ENCODE measurements at places on chromosomes 12 and 14. TPM values are rescaled to one million over a fixed set of nuclear protein-coding genes. Genes with fewer than 3 reads are reported as not detected.

- DNase-seq, result no peak
These were observed 226.2 kb upstream of the CRY1 start for GRCh38 chr12:107319533-107320032.

DNA sequence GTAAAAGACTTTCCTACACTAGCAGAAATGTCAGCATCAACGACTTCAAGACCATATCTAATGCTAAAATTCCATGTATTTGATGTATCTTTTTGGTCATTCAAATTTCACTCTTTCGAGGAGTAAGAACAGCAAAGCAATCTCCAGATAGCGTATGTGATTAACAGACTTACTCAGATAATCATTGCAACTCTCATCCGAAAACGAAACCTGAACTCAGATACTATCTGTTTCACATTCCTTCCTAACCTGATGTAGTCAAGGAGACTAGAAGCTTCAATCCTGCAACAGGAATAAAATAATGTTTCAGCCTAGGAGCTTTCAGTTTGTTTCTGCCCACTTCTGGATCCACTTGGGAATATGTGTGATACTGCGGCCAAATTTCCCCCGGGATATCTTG lies 286.3 kb downstream of the NUAK1 start:
- DNase-seq, result no peak

DNA sequence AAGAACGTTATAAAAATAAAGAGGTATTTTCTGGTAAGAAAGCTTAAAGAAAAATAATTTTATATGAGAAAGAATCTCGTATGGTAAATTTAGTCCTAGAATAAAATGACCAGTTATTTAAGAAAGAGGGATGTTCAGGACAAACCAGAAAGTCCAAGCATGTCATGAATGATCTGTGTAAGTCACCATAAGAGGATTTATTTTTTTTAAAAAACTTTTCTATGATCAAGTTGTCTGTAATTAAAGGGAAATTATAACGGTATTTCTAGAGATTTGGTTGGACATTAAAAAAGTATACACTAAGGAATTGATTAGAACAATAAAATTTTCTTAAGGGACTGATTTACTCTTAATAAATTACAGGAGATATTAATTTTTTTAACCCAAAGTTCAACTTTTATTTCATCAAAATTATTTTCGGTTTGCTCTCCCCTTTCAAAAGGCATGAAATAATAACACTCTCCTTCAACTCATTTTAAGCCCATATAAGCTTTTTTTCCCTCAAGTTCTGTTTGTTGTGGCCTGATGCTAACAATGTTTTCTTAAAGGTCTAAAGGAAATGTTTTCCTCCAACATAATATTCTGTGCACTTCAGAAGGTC lies 49.9 kb upstream of the CPSF6 start:
- DNase-seq, result no peak

GRCh38 chr14:64681796-64682710 lies 22.2 kb upstream of the PLEKHG3 start:
- DNase-seq, result no peak

DNA sequence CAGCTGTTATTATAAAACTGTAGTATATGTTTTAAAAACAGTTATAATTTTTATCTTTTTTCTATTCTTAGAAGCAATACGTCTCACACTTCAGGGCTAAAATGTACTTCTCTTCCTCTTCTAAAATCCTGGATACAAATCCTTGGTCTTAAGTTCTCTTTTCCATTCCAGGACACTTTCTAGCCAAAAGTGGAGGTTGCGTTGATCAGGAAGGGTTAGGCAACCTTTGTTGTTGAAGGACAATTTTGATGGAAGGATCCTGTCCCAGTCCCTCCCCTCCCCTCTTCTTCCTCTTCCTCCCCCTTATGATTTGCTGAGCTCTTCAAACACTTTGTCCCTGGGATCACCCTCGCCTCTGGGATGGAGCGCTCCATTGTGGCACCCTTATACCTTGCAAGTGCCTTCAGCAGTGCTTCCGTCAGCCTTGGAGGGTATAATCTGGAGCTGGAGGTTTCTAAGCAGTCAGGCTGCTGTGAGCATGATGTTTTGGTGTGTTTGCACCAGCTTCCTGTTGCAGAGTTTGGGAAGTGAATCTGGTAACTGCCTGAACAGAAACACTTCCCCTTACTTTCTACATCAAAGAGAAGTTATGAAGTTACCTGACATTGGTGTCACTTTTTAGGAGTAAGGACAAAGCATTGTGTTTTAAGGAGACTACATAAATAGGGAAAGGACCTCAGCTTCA lies 87.4 kb upstream of the SLC38A2 start:
- DNase-seq, result no peak

GRCh38 chr14:65239143-65239937 lies 137.0 kb upstream of the MAX start:
- DNase-seq, result no peak

- no peak for DNase-seq
These were observed 12.9 kb downstream of the OTUB2 start for GRCh38 chr14:94038921-94039629.

GRCh38 chr12:117919479-117919878 lies 49.3 kb downstream of the KSR2 start:
- no peak for DNase-seq

- DNase-seq, result no peak
These were observed 35.1 kb upstream of the OTOGL start for GRCh38 chr12:80064269-80064668.

DNA sequence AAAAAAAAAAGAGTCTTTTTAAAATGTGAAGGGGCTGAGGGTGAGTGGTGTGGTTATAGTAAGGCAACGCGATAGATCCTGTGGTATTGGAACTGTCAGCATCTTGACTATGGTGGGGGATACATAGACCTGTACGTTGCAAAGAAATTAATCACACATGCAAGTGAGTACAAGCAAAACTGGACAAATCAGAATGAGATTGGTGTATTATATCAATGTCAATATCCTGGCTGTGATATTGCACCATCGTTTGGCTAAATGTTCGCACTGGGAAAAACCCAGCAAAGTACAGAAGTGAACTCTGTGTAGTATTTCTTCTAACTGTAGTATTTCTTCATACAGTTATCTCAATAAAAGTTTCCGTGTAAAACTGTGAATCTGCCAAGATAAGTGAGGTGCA lies 67.9 kb downstream of the GCH1 start:
- DNase-seq, result no peak

- DNase-seq, result no peak
These were observed 109.3 kb downstream of the ETV6 start for GRCh38 chr12:11758510-11759493.

GRCh38 chr14:72401632-72402376 lies 469.6 kb downstream of the RGS6 start:
- DNase-seq, result no peak

DNA sequence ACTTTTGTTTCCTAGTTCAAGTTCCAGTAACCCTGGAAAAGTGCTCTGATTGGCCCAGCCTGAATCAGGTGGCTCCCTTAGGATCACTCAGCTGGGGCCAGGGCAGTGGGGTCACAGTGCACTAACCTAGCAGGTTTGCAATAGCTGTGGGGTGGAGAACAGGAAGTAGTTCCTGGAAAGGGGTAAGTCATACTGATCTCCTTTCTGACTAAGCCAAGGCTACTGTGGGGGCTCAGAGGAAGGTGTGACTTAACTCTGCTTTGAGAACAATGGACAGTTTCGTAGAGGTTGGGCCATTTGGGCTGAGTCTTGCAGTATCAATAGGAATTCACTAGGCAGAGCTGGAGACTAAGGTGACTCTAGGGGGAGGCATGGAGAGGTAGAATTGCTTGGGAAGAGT lies 89.4 kb downstream of the KIF26A start:
- DNase-seq, result no peak

- no peak for DNase-seq
These were observed 16.8 kb upstream of the ANKRD33 start for GRCh38 chr12:51871126-51871525.

- no peak for DNase-seq
These were observed 318.6 kb downstream of the ITPR2 start for GRCh38 chr12:26514364-26514763.

- DNase-seq, result no peak
These were observed 27.2 kb downstream of the VCPKMT start for GRCh38 chr14:50089208-50089607.

GRCh38 chr12:49555631-49556390 lies 12.1 kb downstream of the MCRS1 start:
- no peak for DNase-seq

DNA sequence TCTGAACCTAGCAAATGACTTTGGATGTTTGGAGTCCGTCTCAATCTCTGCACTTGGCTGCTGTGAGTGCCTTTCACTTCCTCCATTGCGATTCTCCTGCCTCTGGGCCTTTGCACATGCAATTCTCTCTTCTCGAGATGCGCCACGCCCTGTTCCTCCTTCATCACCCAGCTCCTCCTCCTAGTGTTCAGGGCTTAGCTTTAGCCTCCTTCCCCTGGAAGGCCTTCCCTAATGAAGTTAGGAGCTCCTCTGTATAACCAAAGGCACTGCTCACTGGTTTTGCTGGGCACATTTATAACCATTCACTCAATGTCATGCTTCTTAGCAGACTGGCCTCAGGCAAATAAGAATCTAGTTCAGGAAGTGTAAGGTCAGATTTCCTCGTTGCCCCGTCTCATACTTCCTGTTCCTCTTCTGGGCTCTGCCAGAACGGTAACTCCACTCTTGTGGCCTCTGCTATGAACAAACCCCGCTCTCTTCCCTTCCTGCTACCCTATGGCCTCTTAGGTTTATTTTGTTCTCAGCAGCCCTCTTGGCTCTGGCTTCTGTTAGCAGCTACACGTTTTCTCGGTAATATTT lies 171.4 kb downstream of the CRADD start:
- no peak for DNase-seq

- DNase-seq, result no peak
These were observed 58.6 kb downstream of the ACSS3 start for GRCh38 chr12:81136519-81136918.

GRCh38 chr12:89288959-89289358 lies 63.3 kb downstream of the DUSP6 start:
- DNase-seq, result no peak

DNA sequence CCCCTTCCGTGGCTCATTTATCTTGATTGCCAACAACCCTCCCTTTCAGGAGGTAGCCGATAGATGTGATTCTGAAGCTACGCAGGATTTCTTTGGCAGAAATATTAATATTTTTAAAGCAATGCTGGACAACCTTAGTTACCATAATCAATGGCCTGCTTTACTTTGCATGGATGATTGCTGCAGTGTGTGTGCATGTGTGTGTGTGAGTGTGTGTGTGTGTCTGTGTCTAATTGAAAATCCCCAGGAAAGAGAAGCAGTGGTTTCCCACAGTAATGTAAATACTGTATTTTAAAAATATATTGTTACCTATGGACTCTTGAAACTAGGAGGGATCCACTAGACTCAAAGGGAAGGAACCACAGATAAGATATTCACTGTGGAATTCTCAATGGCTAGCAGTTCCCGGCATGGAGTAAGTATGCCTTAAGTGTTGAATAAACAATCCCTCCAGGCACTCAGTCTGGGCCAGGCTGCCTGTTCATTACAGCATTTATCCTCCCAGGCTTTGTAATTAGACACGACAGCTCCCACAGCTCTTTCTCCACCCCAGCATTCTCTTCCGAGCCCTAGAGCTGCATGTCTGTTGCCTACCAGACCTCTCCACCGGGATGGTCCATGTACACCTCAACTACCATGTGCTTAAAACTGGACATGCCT lies 22.5 kb upstream of the C14orf132 start:
- DNase-seq, result no peak

- no peak for DNase-seq
These were observed 12.6 kb upstream of the B4GALNT3 start for GRCh38 chr12:447141-447540.

- DNase-seq, result no peak
These were observed 108.8 kb downstream of the PRKCH start for GRCh38 chr14:61430066-61430757.

DNA sequence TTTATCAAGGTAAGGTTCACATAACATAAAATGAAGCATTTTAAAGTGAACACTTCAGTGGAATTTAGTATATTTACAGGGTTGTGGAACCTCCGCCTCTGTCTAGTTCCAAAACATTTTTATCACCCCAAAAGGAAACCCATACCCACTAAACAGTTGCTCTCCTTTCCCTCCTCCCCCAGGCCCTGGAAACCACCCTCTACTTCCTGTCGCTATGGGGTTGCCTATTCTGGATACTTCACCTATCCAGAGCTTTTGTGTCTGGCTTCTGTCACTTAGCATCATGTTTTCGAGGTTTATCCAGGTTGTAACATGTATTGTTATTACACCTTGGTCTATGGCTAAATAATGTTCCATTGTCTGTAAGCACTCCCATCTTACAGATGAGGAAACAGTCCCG lies 27.7 kb upstream of the ZFP36L1 start:
- DNase-seq, result no peak

DNA sequence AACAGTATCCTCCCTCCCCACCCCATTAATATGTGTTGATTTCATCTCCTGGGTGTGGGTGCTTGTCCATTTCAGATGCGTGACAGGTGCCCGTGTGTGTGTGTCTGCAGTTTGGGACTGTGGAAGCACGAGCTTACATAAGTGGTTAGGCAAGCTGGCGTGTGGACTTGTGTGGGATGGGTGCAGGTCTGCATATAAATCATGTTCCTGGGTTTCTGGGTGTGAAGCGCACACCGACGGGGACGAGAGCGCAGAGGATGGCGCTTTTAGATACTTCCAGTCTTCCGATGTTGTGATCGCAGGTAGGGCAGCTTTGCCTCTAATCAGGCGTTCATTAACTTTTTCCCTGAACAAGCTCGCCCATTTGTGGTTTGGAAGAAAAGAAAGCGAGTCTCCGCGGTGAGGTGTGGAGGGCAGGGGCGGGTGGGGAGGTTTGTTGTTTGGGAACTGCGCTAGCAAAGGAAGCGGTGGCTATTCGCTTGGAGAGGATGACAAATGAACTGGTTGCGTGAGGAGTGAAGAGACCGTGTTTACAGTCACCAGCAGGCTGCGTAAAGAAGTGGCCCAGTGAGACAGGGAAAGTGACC lies 865 bp downstream of the RGS6 start:
- peak; percentile 45 for DNase-seq

- peak; percentile 5 for DNase-seq
These were observed 88.4 kb downstream of the TMCC3 start for GRCh38 chr12:94561943-94562411.

Gene SMIM41
- 0.50 TPM for total RNA-seq

Gene DTD2
- 13.1 TPM for total RNA-seq

Gene NEUROD4
- total RNA-seq, result not detected

Gene HELB
- total RNA-seq, result 4.3 TPM

Gene NTS
- 0.08 TPM for total RNA-seq

Gene OTX2
- total RNA-seq, result not detected

Gene SSTR1
- 3.2 TPM for total RNA-seq

Gene OTUB2
- 0.28 TPM for total RNA-seq

Gene HVCN1
- 5.4 TPM for total RNA-seq

Gene EML5
- total RNA-seq, result 3.8 TPM

Gene CD163L1
- 8.4 TPM for total RNA-seq

Gene CMA1
- total RNA-seq, result not detected

Gene MANSC4
- total RNA-seq, result not detected

Gene KLHL33
- 0.17 TPM for total RNA-seq
